SIG-M5 (cell line): ENCODE measurements at places on chromosomes 5 and 9.
A peak's percentile ranks its signal among the peaks of the same experiment; 100 is the strongest.

DNA sequence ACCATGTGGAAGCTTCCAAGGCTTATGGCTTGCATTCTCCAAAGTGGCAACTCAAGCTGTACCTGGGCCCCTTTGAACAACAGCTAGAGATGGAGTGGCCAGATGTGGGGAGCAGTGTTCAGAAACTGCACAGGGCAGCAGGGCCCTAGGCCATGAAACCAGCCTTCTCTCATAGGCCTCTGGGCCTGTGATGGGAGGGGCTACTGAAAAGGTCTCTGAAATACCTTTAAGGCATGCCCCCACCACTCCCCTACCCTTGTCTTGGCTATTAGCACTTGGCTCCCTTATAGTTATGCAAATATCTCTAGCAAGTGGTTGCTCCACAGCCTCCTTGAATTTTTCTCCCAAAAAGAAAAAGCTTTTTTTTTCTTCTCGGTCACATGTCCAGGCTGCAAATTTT is 1014.6 kb downstream of the DTWD2 start:
- no peak for DNase-seq

DNA sequence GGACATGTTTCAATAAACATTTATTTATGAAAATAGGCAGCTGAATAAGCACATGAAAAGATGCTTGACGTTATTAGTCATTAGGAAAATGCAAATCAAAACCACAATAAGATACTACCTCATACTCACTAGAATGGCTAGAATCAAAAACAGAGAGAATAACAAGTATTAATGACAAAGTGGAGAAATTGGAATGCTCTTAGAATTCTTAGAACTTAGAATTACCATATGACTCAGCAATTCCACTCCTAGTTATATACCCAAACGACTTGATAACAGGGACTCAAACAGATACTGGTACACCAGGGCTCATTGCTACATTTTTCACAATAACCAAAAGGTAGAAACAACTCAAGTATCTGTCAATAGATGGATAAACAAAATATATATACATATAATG is 15.1 kb upstream of the TRIM36 start:
- DNase-seq = no peak

DNA sequence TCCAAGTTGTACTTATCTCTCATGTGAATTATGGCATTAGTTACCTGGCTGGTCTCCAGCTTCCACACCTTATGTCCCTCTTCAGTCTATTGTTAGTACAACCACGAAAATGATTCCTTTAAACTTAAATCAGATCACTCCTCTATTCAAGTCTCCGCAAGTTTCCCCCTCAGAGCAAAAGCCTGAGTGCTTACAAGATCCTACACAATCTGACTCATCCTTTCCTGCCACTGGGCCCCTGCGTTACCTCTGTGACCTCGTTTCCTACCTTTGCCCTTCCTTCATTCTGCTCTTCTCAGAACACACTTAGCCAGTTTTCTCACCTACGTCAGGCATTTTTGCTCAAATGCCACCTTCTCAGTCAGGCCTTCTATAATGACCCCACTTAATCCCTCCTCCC is 45.1 kb upstream of the GLIS3 start:
- DNase-seq = no peak

- no peak for DNase-seq
Observed at GRCh38 chr5:111404270-111404769, 108.0 kb downstream of the STARD4 start.

- no peak for DNase-seq
Observed at GRCh38 chr5:172816925-172817562, 17.0 kb upstream of the ERGIC1 start.

DNA sequence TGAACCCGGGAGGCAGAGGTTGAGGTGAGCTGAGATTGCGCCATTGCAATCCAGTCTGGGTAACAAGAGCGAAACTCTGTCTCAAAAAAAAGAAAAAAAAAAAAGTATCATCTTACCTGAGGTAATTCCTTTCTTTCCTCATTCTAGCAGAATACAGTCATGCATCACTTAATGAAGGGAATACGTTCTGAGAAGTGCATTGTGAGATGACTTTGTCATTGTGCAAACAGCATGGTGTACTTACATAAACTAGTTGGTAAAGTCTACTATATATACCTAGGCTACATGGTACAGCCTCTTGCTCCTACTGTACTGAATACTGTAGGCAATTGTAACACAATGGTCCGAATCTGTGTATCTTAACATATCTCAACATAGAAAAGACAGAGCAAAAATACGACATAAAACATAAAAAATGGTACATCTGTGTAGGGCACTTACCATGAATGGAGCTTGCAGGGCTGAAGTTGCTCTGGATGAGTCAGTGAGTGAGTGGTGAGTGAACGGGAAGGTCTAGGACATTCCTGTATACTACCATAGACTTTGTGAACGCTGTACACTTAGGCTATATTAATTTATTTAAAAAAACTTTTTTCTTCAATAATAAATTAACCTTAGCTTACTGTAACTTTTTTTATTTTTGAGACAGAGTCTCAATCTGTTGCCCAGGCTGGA is 100.4 kb downstream of the GLDC start:
- no peak for DNase-seq

DNA sequence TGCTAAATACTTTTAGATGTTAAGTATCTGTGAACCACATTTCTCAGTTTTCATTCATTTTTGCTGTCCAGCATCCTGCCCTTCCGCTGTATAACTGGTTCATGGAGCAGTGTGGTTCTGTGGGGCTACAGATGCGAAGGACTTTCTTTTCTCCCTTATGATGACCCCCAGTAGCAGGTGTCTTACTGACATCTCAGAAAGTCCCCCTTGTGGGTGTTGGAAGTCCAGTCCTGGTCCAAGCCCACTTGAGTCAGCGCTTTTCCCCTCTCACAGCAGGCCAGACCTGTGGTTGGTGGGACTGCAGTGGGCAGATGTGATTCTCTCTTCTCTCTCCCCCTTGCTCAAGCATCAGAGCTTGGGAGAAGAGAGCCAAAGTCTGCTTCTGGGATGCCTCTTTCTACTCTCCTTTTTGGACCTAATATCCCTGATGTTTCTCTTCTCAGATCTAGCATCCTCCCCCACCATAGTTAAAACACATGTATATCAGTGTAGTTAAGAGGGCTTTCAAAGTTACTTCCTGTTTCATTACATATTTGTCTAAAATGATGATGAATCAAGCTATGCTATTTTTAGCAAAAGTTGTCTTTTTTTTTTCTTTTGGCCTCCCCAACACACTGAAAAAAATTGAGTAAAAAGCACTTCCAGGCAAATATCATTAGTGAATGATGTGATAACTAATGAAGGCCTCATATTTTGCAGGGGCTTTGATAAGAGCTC is 119.5 kb upstream of the ZNF618 start:
- DNase-seq = peak; percentile 14

DNA sequence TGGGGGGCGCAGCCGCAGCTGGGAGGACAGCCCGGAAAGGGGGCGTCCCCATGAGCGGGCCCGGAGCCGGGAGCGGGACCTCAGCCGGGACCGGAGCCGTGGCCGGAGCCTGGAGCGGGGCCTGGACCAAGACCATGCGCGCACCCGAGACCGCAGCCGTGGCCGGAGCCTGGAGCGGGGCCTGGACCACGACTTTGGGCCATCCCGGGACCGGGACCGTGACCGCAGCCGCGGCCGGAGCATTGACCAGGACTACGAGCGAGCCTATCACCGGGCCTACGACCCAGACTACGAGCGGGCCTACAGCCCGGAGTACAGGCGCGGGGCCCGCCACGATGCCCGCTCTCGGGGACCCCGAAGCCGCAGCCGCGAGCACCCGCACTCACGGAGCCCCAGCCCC is 47.0 kb downstream of the TJP2 start:
- no peak for DNase-seq

GRCh38 chr5:141783947-141784296 is 94.3 kb downstream of the PCDH1 start:
- DNase-seq = no peak

DNA sequence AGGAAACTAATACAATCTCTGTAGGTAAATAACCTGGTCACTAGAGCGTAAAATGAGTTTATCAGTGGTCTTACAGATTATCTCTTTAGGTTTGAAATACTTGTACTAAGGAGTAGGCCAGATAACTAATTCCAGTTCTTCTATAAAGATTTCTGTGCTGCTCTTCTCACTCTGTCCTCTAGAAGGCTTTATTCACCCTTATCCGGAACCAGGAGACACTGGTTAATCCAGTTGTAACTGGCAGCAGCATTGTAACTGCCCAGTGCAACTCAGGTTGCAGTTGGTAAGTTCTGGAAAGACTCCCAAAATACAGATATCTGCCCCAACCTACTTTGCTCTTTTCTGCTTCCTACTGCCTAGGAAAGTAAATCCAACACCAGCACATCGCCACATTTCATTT is 19.8 kb downstream of the C5orf22 start:
- no peak for DNase-seq

DNA sequence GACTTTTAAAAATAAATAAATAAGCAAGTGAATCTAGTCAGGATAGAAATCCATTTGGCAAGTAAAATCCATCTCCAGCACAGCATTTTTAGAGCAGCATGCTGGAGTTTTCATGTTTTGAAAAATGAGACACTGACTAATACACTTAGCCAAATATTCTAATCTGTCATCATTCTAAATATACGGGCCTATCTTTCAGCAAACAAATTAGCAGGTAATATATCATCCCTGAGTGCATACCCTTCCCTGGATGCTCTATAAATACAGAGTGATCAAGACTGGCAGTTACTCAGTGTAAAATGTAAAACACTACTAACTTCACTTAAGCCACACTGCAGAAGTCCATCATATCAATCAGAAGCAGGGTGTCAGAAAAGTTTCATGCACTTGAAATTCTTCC is 58.4 kb downstream of the MLLT3 start:
- no peak for DNase-seq

DNA sequence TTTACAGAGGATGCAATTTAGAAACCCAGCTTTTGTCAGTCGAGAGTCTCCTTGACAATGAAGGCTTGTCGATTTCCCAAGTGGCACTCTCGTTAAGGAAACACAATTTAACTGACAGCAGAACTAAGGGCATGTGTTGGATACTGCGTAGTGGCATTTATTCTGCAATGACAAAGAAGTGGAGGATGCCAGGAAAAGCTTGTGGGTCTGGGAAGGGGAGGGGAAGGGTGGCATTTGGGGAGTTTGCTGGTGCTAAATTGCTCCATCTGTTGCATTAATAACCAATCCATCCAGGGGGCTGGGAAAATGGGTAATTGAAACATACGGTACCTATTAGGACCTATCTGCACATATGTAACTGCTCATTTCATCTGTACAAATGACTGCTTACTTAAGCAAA is 190.6 kb downstream of the NSG2 start:
- DNase-seq = no peak

- no peak for DNase-seq
Observed at GRCh38 chr5:34919077-34919476, 3.6 kb downstream of the BRIX1 start.

GRCh38 chr5:137446151-137446550 is 53.0 kb downstream of the SPOCK1 start:
- no peak for DNase-seq

GRCh38 chr5:117761186-117761585 is 1186.6 kb upstream of the SEMA6A start:
- no peak for DNase-seq

DNA sequence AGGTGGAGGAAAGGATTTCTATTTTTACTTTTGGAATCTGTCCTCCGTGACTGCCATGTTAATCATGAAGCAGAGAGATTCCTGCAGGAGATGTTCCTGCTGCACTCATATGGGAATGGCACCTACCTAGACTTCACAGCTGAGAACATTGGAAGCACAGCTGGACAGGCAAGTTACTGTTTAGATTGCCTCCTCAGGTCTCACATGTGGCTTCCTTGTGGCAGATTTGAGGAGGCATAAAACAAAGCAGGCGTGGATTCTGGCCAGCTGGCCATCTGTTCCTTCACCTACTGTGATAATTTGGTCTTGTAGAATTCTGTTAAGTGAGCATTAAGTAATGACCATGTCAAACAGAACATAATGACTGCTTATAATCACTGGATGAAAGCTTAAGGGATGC is 193.4 kb downstream of the EDIL3 start:
- DNase-seq = no peak

DNA sequence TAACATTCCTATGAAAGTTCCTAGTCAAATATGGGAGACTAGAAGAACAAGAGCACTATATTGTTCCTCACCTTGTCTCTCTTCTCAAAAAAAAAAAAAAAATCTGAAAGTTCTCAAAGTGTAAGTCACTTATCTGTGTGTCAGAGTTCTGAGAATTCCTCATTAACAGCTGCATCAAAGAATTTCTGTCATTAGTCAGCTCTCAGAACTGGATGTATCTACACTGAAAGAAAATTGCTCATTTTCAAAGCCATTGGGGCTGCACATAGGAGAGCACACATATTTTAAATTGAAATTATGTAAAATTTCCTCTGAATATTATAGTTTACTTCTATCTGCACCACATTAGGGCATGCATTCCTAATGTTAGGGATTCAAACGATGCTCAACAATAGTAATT is 99.5 kb upstream of the FTMT start:
- no peak for DNase-seq

DNA sequence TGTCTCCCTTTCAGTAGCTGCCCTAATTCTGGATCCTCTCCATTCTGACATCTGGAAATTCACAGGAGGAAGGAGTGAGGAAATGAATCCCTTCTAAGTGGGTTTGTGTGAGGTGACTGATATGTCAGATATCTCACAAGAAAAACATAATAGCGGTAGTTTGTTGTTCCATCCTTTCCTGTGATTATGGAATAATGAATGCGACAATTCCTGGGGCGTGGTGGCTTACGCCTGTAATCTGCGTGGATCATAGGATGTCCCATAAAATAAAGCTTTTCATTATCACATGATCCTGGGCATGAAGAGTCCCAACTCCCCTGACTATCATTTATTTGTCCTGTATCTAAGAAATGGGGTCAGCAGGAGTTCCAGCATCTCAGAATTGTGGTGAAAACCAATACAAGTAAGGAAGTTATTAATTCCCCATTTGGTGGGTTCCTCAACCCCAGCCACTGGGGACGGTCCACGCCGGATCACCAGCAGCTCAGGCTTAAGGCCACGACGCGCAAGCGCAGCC is 375 bp upstream of the C5orf24 start:
- DNase-seq = no peak

- no peak for DNase-seq
Observed at GRCh38 chr9:114779352-114779845, 26.4 kb downstream of the TNFSF15 start.

- no peak for DNase-seq
Observed at GRCh38 chr9:75130621-75131230, 42.4 kb downstream of the OSTF1 start.

- no peak for DNase-seq
Observed at GRCh38 chr5:95836544-95836943, 14.0 kb upstream of the GLRX start.

GRCh38 chr5:156121882-156122281 is 205.1 kb upstream of the SGCD start:
- no peak for DNase-seq

DNA sequence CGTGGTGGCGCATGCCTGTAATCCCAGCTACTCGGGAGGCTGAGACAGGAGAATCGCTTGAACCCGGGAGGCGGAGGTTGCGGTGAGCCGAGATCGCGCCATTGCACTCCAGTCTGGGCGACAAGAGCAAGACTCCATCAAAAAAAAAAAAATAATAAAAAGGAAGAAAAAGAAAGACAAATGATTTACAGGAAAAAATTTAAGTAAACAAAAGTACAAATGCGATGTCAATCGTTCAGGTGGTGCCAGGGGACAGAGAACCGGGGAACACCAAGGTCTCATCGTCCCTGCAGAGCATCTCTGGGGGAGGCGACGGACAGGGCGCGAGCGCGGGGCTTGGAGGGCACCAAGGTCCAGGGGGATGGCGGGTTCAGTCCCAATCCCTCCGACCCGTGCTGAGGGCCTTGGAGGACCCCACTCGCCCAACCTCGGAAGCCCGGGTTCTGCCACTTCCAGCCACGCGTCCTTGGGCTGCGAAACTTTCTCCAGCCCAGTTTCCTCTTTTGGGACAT is 607 bp upstream of the HNRNPAB start:
- no peak for DNase-seq
